ENCODE measurements at places on chromosomes 6 and 20.

- DNase-seq, result peak; percentile 73
These were observed 3.9 kb downstream of the SDC4 start for GRCh38 chr20:45344168-45344860.

DNA sequence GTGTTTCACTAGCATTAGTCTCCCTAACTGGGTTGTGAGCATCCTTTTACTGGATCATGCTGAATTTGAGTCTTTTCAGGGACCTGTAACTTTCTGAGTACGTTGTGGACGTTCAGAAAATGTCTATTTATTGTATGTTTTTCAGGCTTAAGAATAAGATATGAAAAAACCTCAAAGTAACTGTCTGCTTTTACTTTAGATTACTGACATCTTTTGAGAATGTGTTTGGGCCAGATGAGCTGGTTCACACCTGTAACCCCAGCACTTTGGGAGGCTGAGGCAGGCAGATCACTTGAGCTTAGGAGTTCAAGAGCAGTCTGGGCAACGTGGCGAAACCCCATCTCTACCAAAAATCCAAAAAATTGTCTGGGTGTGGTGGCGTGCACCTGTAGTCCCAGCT is 32.7 kb downstream of the NCOA3 start:
- no peak for DNase-seq

DNA sequence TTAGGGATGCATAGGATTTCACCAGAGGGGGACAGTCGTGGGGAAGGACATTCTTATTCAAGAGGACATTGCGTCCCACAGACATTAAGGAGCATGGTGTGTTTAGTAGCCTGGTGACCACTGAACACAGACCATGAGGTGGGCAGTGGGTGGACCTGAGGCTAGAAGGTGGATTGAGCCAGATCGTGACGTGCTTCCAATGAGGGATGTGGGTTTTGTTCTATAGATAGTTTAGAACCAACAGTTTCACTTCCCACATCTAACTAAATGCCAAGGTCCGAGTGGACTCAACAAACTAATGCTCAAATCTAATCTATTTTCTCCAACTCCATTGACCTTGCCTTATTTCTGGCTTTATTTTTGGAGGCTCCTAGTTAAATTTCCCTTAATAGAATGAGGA is 58.5 kb downstream of the OGFRL1 start:
- DNase-seq, result no peak

DNA sequence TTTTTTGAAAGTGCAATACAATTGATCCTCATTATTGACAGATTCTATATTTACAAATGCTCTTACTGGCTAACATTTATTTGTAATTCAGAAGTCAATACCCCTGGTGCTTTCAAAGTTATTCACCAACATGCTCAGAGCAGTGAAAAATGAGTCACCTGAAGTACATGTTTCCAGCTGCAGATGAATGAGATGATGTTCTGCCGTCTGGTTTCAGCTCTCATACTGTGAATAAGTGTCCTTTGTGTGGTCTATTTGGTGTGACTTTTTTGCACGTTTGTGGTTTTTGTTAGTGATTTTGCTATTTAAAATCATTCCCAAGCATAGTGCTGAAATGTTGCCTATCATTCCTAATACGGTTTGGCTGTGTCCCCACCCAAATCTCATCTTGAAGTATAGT is 22.3 kb upstream of the EYA4 start:
- no peak for DNase-seq

GRCh38 chr6:162922563-162923166 is 194.9 kb downstream of the PACRG start:
- DNase-seq, result no peak

DNA sequence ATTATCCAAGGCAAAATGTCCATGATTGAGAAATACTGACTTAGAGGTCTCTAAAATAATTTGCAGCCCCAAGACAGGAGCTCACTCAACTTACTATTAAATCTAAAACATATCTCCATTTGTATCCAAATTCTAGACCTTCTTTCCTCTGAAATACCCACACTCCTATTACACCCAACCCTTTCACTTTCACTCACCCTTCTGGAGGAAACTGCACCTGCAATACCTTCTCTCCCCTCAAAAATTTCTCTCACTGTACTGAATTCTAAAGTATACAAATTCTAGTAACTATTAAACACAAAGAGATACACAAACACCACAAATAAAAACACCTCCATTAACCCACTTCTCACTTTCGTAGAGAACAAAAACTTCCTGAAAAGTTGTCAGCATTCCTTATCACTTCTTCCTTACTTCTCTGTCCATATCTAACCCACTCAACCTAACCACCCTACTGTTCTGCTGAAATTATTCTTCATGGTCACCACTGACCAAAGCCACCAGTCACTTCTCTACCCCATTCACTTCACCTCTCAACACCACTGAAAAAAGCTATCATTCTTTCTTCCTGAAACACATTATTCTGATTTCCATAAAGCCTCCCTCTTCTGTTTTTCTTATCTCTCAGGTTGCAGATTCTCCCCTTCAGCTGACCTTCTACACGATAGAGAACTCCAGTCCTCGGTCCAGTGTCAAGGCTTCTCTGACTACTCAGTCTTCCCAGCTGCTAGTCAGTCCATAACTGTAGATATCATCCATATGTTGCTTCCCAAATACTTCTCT is 12.0 kb downstream of the LMBRD1 start:
- DNase-seq, result no peak

DNA sequence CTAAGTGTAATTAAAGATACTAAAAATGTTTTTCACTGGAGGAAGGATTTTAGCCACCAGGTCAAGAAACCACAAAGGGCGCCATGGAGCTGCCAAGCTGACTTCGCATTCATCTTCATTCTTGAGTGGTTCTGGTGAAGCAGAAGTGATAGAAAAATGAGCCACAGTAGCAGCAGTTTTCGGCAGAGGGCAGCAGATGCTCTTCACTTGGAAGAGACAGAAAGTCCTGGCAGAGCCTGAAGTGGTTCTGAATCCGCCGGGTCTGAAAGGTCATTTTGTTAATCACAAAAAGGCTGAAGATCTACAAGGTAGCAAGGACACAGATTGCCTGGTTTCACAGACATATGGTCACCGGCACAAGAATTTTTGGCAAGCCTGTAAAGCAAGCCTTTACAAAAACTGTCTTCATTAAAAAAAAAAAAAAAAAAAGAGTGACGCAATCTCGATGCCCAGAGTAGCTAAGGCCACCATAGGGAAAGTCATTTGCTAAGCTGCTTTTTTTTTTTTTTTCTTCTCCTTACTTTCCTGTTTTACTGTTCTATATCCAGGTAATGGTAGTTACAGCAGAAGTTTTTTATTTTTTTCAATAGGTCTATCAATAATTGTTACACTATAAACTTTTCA is 345.1 kb upstream of the AGPAT4 start:
- DNase-seq, result no peak

DNA sequence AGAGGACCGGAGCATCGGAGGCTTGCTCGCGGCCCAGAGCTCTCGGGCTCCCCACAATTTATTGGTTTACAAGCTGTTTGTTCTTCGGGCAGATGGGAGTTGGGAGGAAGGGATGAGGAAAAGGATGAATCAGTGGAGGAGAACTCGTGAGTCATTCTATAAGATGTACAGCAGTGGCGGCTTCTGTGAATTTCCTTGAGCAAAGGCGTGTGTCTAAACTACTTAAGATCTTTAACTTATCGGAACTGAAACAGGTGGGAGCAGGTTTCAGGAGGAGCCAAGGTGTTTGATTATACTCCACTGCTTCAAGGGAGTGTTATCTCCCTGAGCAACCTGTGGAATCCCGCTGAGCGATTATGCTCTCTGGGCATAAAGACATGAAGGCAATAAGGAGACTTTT is 50.5 kb upstream of the IBTK start:
- no peak for DNase-seq

All from BJ (cell line).